BJ (cell line): ENCODE measurements at places on chromosomes 4 and X. TPM values are rescaled to one million over a fixed set of nuclear protein-coding genes. Genes with fewer than 3 reads are reported as not detected.

GRCh38 chrX:148536961-148537360, 36.5 kb downstream of the AFF2 start:
- DNase-seq = no peak

The OPRPN gene
- polyA plus RNA-seq = not detected in 2 replicates

The WDR19 gene
- polyA plus RNA-seq = 21.4 and 30.2 TPM in 2 replicates

GRCh38 chrX:154434394-154435168, 2.4 kb upstream of the GDI1 start:
- DNase-seq = no peak

GRCh38 chr4:37934096-37934495, 26.1 kb upstream of the PTTG2 start:
- no peak for DNase-seq

The MTMR8 gene
- not detected in 2 replicates for polyA plus RNA-seq

- no peak for DNase-seq
Measured at GRCh38 chr4:73976716-73977115, 5.1 kb downstream of the PF4 start.

The OCRL gene
- 16.4 and 22.0 TPM in 2 replicates for polyA plus RNA-seq

The TAPT1 gene
- 7.8 and 14.5 TPM in 2 replicates for polyA plus RNA-seq

- no peak for DNase-seq
Measured at GRCh38 chrX:11531226-11531625, 134.5 kb downstream of the ARHGAP6 start.

The P2RY4 gene
- polyA plus RNA-seq = 0.15 and 0.22 TPM in 2 replicates

The UGT8 gene
- polyA plus RNA-seq = 0.02 TPM in 1 of 2 replicates, not detected in the other

DNA sequence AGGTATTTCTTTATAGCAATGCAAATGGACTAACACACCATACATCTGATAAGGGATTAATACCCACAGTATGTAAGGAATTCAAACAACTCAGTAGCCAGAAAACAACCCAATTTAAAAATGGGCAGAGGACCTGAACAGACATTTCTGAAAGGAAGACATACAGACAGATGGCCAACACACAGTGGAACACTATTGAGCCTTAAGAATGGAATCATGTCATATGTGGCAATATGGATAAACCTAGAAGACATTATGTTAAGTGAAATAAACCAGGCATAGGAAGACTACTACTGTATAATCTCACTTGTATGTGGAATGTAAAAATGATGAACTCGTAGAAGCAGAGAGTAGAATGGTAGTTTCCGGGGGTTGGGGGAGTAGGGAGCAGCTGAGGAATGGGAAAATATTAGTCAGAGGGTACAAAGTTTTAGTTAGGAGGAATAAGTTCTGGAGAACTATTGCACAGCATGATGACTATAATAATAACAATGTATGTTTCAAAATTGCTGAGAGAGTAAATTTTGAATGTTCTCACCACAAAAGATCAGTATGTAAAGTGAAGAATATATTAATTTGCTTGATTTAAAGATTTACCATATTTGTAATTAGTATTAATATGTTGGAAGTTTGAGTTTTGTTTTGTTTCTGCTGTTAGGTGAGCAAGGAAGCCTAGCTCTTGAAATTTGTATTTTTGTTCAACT, 25.2 kb downstream of the WDR44 start:
- DNase-seq = no peak

GRCh38 chr4:180560896-180561295, 1682.3 kb upstream of the TENM3 start:
- no peak for DNase-seq

DNA sequence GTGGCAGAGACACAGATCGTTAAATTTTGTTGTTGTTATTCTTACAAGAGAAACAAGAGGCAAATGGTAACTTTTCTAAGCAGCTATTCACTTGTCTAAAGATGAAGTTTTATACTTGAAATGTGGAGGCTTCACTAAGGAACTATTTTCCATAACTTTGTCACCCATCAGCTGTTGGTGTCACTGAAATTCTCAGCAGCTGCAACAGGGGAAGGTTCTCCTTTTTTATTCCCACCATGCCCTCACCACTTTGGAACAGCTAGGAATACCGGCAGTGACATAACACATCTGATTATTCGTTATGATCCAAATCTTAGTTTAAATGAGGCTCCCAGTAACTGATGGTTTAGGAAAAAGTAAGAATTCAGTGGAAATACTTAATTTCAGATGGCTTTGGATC, 147.0 kb upstream of the LEF1 start:
- no peak for DNase-seq

DNA sequence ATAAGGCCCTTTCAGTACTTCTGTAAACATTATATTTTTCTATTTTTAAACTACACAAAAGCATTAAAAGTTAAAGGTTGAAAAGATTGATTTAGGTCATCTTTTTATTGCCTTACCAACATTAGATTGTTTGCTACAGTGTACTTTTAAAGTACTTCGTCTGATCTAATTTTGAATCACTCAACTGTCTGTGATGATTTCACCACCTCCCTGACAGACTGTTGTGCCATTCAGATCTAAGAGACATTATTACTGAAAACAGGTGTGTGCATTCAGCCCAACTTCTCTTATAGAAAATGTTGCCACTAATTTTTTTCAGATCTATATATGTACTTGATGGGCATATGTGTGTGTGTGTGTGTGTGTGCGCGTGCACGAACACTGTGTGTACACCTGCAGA, 39.3 kb downstream of the GASK1B start:
- DNase-seq = no peak

DNA sequence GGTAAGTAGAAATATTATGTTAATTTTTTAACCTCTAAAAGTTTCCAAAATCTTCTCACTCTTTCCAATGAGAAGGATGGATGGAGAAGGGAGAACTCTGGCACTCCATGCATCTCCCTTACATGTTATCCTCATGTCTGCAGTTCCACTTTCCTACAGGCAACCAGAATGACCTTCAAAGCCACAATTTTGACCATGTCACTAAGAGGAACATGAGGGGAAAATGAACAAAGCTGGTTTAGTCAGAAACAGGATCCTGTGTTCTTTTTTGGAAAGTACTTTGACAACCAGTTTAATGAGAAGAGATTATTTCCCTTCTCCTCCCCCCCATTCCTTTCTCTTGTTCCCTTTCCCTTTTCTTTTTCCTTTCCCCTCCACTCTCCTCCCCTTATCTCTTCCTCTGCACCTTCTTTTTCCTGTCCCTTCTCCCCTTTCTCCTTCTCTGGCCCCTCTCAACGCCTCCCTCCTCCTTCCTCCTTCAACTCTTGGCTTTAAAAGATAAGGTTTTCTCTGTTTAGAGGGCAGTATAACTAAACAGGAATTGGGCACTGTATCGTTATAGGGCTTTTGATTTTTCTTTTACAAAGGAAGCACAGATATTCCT, 42.5 kb downstream of the DTHD1 start:
- no peak for DNase-seq

GRCh38 chr4:17134565-17134964, 236.1 kb upstream of the LDB2 start:
- no peak for DNase-seq

GRCh38 chr4:74531963-74532794, 87.2 kb downstream of the AREG start:
- no peak for DNase-seq

- no peak for DNase-seq
Measured at GRCh38 chr4:2937986-2938385, 25.2 kb downstream of the NOP14 start.

The NLGN3 gene
- 0.22 and 0.27 TPM in 2 replicates for polyA plus RNA-seq

The GDPD2 gene
- polyA plus RNA-seq = not detected in 2 replicates

The SH3RF1 gene
- polyA plus RNA-seq = 20.0 and 38.8 TPM in 2 replicates

DNA sequence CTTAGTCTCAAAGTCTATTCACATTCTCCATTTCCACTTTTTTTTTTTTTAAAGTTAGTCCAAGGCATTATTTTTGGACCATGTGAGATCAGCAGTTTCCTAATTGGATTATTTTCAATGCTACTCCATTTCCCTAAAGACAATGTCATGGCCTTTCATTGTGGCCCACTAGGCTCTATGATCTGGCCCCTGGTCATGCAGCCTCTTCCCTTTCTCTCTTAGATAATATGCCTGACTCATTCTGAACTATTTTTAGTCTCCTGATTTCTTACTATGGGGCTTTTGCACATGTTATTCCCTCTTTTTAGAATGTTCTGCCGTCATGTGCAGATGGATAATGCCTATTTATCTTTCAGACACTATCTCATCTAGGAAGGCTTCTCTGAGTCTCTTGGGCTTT, 157.3 kb downstream of the TMA16 start:
- DNase-seq = no peak

The MAGEA8 gene
- polyA plus RNA-seq = not detected in 2 replicates

DNA sequence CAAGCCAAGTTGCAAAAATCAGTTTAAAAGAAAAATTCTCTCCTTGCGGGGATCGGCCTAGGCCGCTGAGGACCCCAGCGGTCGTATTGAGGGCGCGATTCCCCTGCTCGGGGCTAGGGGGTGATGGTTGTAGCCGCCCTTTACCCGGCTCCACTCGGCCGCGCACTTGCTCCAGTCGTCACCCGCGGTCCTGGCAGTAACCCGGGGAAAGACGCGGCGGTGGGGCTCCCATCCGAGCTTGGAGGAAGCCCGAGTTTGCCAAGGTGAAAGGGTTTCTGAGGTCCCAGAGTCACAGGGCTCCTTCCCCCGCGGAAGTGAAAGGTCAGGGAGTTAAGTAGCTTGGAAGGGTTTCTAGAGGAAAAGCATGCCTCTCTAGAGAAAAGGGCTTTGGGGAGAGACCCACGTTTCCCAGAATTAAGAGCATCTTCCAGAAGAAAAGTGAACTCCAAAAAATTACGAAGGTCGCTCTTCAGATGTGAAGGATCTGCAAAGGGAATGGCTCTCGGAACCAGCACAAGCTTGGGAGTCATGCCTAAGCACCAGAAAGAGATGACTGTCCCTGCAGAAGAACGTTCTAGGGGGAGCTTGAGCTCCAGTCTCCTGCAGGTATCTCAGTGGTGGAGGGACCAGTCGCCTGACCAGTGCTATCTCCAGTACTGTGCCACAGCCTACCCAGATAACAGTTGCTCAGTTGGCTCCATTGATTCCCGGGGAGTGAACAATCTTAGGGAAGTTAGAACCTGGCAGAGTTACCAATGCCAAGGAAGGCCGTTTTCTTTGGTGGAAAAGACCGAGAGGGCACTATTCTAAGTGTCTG, 875 bp downstream of the LAP3 start:
- no peak for DNase-seq

The FATE1 gene
- not detected in 2 replicates for polyA plus RNA-seq

DNA sequence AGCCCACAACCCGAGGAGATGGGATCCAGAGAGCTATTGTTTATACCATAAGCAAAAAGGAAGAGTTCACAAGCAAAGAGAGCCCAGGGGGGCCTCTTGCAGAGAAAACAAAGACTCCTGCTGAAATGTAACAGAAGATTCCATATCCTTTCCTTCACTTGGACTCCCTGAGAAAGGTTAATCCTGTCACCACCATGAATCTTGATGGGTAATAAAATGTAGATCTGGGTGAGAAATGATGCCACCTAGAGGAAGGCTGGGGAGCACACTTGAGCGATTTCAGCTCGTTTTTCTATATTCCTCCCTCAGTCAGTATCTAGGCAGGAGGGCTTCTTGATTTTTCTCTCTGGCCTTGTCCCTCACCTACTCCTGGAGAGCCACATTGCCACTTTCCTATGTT, 10.2 kb upstream of the KCNE5 start:
- no peak for DNase-seq
